ENCODE measurements at places on chromosomes 5 and 9.

- no peak for DNase-seq
Measured at GRCh38 chr9:2726650-2727340, 9.5 kb downstream of the KCNV2 start.

GRCh38 chr5:61621202-61621650, 289.2 kb downstream of the ZSWIM6 start:
- DNase-seq: no peak

- DNase-seq: no peak
Measured at GRCh38 chr5:33984671-33985124, at the start of gene SLC45A2. Gene SLC45A2, minus strand, starts transcription at chr5:33984693. Its CDS starts 110 bp downstream, at chr5:33984583.

- DNase-seq: no peak
Measured at GRCh38 chr9:98538626-98539031, 170.1 kb downstream of the GABBR2 start.

DNA sequence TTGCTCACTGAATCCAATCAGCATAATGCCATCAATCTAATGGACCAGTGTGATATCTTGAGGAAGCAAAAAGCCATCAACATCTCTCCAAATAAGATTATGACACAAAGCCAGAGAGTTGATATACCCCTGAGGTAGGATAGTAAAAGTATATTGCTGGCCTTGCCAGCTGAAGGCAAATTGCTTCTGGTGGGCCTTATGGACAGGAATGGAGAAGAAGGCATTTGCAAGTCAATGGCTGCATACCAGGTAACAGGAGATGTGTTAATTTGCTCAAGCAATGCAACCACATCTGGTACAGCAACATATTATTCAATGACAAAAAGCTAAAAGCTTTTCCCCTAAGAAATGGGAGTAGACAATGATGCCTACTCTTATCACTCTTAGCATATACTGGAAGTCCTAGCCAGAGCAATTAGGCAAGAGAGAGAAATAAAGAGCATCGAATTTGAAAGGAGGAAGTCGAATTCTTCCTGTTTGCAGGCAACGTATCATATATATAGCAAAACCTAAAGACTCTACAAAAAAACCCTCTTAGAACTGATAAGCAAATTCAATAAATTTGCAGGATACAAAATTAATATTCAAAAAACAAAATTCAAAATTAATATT, 216.1 kb upstream of the RASA1 start:
- DNase-seq: no peak

DNA sequence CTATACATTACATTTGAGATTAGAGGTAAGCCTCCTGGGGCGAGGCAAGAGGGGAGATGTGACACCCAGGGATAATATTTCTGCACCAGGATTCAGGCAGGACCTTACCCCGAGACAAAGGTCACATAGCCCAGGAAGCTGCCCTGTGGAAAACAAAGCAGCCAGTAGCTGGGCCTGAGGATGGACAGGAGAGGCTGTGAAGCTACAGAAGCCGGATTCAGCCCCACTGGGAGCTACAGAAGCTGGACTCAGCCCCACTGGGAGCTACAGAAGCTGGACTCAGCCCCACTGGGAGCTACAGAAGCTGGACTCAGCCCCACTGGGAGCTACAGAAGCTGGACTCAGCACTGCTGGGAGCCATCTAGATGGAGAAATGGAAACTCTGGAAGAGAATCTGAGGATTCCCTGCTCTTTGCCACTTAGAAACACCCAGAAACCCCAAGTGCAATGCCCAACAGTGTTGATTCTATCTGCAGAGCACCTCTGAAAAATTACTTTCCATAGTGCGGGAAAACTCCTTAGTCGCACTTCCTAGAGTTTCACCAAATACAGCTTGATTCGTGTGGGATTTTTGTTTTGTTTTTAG, 46.5 kb upstream of the ZFR start:
- DNase-seq: no peak

- no peak for DNase-seq
Measured at GRCh38 chr5:178895615-178896571, at the start of gene ZFP2. Gene ZFP2, plus strand, starts transcription at chr5:178895913. Its CDS starts 35,401 bp downstream, at chr5:178931314.

DNA sequence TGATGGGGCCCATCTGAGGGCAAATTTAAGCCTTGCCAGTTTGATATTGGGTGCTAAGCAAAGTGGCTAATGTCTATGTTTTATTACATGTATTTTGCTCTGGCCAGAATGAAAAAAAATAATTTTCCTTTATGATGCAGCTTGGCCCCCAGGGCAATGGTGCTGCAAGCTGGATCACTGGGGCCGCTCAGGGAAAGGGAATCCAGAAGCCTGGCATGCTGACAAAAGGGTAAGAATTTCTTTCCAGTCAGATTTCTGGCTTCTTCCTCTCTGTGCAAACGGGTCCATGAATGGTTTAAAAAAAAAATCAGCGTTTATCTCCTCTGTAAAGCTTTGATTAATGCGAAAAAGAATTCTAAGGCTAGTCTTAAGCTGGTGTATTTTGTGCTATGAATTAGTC, 138.4 kb downstream of the MAPKAP1 start:
- DNase-seq: no peak

DNA sequence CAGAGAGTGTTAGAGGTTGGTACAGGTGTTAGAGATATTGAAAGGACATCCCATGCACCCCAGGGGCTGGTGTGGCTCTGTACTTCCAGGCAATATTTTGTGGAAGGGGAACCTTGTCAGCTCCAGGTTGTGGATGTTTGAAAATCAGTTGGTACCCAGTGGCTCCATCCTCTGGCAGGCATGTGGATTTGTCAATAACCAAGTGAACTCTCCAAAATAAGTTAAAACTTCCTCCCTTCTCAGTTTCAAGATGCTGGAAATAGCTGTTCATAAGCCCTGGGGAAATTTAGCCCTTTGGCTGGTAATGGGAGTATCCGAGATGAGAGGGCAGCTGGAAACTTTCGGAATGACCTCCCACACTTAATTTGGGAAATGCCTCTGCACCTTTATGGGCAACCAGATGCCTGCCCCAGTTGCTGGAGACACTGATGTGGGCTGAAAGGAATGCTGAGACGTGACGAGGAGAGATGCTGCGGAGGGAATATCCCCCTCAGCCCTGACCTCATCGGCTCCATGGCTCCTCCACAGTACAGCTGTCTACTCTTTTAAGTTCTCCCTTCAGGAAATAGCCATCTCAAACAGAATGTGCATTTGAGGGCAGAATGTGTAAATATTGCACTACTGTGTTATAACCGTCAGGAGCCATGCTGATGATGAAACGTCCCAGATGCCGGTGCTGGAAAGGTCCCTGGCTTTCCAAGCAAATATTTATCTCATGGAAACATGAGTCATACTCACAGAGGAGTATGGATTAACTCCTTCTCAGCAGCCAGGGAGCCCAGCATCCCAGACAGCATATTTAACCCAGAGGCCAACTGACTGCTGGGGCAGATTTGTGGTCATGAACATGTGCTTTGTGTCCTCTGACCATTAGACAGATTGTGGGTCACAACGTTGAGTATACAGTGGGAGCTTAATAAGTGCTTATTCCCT, 29.5 kb downstream of the TGFBI start:
- DNase-seq: no peak

GRCh38 chr5:109049565-109049964, 301.9 kb downstream of the FER start:
- no peak for DNase-seq

DNA sequence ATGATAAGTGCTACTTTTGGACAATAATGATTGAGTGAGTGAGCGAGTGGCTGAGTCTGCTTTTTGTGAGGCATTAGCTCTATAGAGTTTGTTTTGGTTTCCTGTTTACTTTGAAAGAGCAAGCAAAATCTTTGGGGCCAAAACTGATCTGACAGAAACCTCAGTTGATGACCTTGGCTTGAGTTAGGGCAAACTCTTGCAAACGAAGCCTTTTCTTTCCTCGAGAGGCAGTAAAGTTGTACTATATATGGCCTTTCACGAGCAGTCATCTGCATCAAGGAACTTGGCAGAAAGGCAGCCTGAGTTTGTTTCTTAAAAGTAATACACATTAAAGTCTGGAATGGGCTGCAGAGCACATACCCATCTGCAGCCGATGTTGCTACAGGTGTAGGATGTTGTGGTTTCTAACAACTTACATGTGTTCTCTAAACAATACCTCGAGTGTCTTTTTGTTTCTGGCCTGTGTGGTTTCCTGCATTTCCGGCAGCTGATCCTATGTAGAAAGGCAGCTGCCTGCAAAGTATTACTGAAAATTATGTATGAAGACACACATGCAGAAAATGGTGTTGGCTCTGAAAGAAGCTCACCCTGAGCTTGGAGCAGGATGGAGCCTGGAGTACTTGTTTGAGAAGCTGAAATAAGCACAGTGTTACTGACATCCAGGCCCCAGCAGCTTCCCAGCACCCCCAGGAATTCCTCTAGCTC, 60.8 kb downstream of the FOXD1 start:
- no peak for DNase-seq

GRCh38 chr9:130999245-130999623, 9.7 kb upstream of the LAMC3 start:
- no peak for DNase-seq

GRCh38 chr5:52987711-52988331, 1.3 kb upstream of the ITGA2 start:
- no peak for DNase-seq

GRCh38 chr9:124313940-124314339, 56.2 kb downstream of the NEK6 start:
- DNase-seq: no peak

DNA sequence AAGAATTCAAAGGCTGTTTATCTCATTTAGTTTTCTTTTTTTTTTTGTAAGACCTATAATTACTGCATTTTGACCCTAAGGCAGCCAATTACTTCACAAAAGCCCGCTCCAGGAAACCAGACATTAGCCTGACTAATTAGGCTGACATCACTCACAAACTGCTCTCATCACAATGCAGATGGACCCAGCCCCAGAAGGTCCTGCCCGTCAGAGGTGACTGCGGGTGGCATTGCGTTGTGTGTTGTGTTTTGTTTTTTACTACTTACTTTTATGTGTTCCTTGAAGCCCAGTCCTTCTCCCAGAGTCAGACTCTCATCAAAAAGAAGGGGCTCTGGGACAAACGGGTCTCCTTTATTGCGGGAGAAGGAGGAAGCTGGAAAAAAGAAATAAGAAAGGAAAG, 172.2 kb downstream of the HSD17B3 start:
- DNase-seq: no peak

- DNase-seq: no peak
Measured at GRCh38 chr9:131752231-131752884, 12.5 kb upstream of the RAPGEF1 start.

DNA sequence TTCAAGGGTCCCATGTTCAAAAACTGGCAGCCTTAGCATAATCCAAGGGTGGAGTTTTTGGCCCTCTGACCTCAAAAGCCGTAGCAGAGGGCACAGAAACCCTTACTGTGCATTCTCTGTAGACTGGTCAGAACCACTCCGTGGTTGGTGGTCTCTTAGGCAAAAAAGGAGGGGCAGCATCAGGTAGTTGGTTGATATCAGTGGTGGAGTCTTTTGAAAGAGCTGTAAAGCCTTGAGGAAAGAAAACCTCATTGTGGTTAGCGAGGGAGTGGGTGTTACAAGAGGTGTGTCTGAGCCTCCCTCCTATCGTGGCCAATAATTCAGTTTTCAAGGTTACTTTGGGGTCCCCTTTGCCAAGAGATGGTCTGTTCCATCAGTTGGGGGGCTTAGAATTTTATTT, 40.9 kb downstream of the ARHGEF28 start:
- DNase-seq: no peak

- no peak for DNase-seq
Measured at GRCh38 chr9:121841771-121842611, 190.6 kb downstream of the DAB2IP start.

DNA sequence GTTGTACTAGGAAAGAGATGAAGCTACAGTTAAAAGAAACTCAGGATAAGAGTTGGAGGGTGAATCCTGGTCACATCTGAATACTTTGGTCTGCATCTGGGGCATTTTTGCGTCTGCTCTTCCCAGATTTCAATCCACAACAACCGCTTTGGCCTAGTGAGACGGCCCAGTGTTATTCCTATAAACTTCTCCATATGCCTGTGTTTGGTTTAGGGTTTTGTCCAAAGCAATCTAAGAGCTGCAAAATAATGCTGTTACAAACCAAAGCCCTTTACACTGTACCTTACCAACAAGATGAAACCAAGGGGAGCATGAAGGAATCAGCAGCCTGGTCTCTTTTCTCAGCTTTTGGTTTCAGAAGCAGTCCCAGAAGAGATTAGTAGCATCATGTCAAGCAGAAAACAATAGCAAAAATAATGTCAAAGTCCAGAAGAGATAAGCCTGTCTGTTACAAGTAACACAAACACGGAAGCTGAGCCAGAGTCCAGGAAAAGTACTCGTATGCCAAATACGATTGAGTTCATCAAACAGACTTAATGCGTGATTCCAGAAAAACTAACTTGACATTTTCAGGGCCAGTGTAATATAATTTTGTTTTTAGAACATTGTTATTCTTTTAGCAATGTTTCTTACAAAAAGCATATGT, 379.9 kb upstream of the ACO1 start:
- no peak for DNase-seq

GRCh38 chr5:113897748-113898147, 384.3 kb downstream of the YTHDC2 start:
- DNase-seq: no peak
